Stimulated activated CD8-positive, alpha-beta memory T cell treated with anti-CD3 and anti-CD28 coated beads, Interleukin-7, amount 100 ng/mL, for 1 hour (primary cell): ENCODE measurements at places on chromosomes 4 and X.

DNA sequence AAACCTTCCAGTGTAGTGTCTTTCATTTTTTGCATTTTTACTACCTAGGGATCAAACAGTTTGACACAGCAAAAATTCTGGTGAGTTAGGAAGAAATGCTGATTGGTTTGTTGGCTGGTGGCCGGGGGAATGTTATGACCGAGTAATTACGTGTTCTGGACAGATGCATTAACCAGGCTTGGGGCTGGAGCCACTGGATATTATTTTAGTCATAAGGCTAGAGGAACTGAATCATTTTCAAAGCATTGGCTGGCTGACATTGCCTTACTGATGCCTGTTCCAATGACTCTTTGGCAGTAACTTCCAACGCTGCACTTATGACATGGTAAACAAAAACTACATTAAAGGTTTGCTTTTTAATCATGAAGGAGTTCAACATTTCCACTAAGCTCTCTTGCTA, 84.6 kb downstream of the FBXO8 start:
- no peak for DNase-seq

GRCh38 chr4:82282875-82283274, 90.9 kb downstream of the HNRNPD start:
- DNase-seq: no peak

GRCh38 chr4:185222598-185222997, 13.2 kb downstream of the SNX25 start:
- no peak for DNase-seq

GRCh38 chrX:72258174-72258573, 18.9 kb downstream of the RPS4X start:
- no peak for DNase-seq

GRCh38 chr4:116088771-116089170, 975.4 kb upstream of the NDST4 start:
- DNase-seq: no peak

- DNase-seq: no peak
Measured at GRCh38 chr4:25441519-25442117, 64.6 kb downstream of the ANAPC4 start.

- DNase-seq: no peak
Measured at GRCh38 chrX:38628587-38628986, 67.2 kb downstream of the TSPAN7 start.

- DNase-seq: no peak
Measured at GRCh38 chrX:152600853-152601633, 36.7 kb upstream of the GABRQ start.

DNA sequence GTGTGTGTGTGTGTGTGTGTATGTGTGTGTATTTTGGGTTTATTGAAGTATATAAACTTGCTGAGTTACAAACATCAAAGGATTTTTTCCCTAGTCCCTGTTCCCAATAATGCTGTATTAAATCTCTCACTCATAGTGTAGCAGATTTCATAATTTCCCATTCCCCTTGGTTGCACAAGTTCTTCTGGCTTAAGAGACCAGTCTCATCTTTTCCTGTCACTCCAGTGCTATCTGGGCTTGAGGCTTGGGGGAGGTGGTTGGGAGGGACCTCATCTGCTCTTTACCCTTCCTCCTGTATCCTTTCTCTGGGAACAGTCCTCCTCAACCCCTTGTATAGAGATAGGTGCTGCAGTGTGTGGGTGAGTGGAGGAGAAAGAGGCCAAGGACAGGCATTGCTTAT, 285.4 kb upstream of the BOD1L1 start:
- no peak for DNase-seq

- no peak for DNase-seq
Measured at GRCh38 chr4:184447664-184448063, 26.7 kb downstream of the IRF2 start.

DNA sequence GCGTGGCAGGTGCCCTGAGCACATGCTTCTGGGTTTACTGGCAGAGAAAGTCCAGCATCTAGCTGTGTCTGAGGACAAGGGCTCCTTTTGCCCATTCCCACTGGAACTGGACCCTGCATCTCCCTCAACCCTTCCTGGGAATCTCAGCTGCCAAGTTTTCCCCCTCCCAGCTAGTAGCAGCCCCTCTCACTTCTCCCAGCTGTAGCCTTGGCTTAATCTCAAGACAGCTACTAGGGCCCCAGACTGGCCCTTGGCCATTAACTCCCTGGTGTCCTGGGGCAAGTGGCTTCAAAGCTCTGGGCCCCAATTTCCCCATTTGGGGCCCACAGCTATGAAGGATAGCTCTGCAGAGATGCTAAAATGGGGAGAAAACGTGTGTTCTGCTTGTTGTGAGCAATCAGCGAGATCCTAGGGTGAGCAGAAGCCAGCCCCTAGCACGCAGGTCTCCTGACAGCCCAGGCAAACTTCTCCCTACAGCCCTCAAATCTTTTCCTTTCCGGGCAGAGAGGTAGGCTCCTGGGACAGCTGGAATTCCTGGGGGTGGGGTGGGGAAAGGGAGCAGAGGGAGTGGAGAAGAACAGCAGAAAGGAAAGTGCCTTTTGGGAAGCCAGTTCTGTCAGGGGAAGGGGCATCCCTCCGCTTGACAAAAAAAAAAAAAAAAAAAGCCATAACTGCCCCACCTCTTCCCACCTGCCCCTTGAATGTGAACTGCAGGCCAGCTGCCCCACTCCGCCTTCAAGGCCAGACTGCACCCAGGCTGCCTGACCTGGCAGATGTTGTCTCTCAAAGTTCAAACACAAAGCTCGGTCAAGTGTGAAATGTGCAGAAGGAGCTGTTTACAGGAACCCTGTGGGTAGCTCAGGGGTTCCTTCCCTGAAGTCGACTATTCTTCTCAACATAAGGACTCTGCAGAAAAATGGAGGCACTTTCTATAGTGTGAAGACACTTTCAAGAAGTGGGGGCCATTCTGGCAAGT, 16.6 kb downstream of the FGD1 start:
- DNase-seq: no peak

DNA sequence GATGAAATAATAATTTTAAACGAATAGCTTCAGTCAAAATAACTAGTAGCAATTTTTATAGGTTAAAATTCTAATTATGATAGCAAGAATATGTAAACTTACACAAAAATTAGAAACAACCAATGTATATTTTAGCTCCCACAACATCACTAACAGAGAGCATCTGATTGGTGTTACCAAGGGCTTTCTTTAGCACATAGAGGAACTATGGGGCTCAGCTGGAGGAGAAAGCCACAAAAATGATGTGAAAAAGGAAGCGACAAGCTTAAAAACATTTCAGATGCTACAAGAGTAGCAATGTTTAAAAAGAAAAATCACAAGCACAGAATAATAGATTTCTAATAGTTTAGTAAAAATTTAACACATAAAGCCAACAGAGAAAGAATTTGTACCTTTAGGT, 56.3 kb downstream of the ATP8A1 start:
- DNase-seq: no peak

GRCh38 chr4:4765811-4766210, 93.7 kb upstream of the MSX1 start:
- DNase-seq: no peak

GRCh38 chr4:55817691-55818090, 1.9 kb upstream of the EXOC1L start:
- no peak for DNase-seq

- DNase-seq: no peak
Measured at GRCh38 chr4:3494462-3494871, 31.4 kb downstream of the DOK7 start.

DNA sequence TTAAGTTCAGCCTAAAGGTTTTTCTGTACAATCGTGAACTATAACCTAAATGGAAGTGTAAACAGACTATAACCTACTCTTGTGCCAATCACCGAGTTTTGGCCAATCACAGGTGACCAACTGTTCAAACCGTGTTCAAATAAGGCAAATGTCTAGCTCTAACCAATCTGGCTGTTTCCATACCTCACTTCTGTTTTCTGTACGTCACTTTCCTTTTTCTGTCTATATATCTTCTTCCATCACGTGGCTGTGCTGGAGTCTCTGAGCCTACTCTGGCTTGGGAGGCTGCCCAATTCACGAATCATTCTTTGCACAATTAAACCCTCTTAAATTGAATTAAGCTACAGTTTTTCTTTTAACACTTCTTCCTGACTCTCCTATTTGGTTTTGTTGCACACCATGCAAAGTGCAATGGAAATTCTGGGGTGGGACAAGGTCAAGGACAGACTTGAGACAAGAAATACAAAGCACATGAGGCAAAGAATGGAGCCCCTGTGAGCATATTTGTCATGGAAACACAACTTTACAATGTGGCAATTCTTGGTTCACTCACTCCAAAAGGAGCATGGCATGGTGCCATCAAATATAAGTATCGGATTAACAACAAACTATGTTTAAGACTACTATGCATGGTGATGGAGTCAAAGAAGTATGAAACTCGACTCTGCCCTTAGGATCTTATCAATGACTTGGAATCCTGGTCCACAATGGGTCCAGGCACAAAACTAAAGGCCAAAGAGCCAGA, 115.7 kb upstream of the FAM9B start:
- no peak for DNase-seq

- no peak for DNase-seq
Measured at GRCh38 chr4:102585329-102585728, 84.2 kb downstream of the NFKB1 start.

DNA sequence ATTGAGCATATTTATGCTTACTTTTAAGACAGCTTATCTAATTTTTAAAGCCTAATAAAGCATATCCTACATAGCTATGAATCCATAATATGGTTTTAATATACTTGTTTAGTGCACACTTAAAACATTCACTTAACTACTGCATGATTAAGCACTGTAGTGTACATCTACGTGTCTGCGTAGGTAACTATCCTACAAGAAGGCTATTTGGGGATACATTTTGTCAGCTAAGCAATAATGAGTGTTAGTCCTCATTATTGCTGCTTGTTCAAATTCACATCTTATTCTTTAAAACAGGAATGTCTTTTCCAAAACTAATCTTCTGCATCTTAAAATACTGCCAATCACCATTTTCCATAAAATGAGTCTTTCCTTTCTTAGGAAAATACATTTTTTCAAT, 38.6 kb downstream of the GASK1B start:
- DNase-seq: no peak

DNA sequence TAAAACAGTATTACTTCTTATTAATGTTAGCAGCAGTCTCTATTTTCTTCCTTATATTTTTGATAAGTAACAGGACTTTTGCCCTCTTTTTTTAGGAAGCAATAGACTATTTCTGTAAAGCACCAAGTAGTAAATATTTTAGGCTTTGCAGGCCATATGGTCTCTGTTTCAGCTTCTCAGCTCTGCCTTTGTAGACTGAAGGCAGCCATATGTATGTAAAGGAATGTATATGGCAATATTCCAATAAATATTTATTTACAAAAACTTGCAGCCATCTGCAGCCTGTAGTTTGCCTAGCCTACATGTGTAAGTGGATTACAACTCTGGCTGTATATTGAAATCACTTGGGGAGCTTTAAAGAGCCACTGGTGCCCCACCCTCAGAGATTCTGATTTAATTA, 15.0 kb downstream of the RADX start:
- no peak for DNase-seq
